ENCODE measurements at places on chromosomes 1 and 21.

DNA sequence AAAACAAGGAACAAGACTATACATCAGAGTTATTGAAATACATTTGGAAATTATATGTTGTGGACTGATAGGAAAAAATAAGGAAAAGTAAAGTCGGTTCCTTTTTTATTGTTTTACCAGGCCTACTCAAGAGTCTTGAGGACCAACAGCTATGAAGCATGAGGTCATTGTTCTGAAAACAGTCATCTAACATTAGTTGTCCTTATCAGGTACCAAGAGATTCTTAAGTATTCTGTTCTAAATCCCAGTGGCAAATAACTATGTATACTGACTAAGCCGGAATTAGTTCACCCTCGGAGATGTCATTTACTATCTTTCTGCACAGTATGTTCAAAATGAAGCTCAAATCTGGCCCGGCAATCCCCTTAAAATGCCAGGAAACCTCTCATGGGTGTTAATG lies 585 bp downstream of the ADGRL4 start:
- no peak for DNase-seq

DNA sequence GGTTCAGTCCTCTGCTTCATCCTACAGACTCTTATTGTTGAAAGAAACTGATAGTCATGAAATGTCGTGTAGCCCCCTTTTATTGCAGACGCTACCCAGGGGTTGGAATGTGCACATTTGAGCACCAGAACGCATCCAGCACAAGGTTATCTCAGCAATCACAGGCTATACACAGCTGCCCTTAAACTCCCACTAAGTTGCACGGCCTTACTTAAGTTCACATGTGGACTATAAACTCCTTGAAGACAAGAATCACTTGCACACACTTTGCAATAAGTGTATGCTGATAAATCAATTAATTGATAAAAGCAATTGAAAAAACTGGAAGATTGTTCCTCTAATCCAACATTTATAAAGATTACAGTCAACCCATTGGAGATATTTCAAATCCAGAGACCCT lies 18.9 kb downstream of the SLC30A10 start:
- no peak for DNase-seq

DNA sequence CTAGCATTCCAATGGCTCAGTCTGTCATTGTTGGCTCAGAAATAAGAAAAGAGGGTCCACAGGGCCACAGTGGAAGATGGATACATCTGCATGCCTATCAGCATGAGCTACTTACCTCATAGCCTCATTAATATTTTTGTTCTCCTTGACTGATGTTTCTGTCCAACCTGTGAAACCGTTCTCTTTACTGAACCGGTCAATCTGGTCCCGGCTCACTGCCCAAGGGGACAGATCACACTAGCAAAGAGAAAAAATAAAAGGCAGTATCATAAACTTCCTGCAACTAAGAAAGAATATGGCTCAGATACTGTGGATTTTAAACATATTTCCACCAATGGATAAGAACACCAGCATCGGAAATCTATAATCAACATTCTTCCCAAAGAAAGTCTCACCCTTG lies 4.7 kb downstream of the RAB29 start:
- no peak for DNase-seq

- DNase-seq: no peak
These were observed 14.9 kb upstream of the SLC44A5 start for GRCh38 chr1:75625795-75626194.

DNA sequence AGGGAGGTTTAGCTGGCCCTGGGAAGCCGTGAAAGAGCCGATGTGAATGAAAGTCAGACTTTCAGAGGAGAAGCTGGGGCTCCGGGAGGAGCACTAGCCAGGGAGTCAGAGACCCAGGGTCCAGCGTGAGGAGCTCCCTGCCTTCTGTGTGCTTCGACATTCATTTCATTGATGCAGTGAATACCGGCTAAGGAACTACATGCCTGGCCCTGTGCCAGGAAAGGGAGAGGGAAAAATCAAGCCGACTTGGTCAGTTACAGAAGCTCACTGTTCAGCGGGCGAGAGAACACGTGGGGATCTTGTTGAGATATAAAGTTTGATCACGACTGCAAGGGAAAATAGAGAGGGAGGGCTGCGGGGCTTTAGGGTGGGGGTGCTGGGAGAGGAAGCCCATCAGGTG lies 76.7 kb upstream of the RUNX3 start:
- DNase-seq: no peak

DNA sequence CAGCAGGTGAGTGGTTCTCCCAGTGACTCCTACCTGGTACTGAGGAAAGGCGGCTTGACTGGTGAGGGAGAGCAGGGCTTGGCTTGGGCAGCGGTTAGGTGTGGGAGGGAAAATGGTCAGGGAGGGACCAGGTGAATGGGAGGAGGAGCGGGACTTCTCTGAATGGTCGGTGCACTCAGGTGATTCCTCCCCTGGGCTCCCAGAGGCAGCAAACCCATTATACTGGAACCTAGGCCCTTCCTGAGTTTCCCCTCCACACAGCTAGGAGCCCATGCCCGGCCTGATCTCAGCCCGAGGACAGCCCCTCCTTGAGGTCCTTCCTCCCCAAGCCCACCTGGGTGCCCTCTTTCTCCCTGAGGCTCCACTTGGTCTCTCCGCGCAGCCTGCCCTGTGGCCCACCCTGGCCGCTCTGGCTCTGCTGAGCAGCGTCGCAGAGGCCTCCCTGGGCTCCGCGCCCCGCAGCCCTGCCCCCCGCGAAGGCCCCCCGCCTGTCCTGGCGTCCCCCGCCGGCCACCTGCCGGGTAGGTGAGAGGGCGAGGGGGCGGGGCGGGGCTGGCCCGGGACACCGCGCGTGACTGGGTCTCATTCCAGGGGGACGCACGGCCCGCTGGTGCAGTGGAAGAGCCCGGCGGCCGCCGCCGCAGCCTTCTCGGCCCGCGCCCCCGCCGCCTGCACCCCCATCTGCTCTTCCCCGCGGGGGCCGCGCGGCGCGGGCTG lies 2.3 kb downstream of the ARTN start:
- DNase-seq: no peak

DNA sequence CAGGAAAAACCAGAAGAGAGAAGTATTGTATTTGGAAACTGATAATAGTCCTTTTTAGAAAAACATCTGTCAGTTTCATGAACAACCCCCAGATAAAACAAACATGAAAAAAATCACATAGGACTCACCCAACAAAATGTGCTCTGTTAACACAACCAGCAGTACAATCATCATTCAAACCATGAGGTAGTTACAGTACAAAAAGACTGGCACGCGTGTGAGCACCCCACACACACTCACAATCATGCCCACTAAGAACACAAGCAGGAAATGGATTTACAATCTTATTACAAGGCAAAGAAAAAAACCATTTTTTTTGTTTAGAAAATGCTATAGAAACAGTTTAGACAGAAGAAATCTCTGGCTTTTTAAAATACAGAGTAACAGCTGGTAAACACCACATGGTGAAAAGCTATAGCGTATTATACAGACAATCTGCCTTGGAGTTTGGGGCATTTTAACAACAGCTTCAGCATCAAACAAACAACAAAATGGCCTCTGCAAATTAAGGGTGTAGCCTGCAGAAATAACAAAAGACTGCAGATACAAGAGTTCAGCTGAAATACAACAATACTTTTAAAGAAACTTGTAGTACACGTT lies 180.0 kb downstream of the CDC7 start:
- DNase-seq: no peak

GRCh38 chr1:246450611-246451251 lies 56.3 kb downstream of the SMYD3 start:
- DNase-seq: no peak

DNA sequence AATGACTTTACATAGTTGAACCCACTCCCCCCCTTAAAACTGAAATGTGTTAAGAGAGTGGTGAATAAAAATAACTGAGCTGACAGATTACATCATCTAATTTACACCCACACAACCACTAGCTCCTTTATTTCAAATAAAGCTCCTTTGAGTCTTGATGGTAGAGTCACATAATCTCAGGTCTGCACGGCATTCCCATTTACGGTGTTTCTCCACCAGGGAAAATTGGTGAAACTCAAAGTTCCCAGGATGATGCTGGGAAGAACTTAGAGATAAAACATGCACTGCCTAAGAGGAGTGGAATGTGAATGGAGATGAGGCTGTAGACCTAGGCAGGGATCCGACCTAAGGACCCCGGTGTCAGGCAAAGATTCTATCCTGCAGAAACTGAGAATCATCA lies 727.8 kb upstream of the ADAMTS5 start:
- no peak for DNase-seq

DNA sequence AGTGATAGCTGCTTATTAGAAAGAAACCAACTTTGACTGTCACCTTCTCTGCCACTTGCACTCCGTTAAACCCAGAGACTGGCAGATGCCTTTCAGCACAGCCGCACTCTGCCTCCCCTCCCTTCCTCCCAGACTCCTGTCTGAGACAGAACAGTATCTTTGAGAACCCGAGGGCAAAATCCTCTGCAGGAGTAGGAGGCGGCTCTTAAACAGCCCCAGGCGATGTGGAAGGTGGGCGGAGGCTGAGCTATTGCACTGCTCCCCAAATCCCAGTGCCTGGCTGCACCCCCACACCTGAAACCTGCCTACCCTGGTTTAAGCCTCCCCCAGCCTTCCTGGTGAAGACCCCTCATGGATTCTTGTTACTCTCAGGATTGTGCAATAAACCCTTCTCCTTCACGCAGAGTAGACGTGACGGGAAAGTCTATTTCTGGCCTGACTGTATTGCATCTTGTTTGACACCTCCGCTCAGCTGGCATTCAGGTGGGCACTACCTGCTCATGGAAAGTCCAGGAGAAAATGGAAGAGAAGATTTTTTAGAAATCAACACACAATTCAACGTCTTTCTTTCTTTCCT lies 34.4 kb upstream of the IGSF21 start:
- no peak for DNase-seq

DNA sequence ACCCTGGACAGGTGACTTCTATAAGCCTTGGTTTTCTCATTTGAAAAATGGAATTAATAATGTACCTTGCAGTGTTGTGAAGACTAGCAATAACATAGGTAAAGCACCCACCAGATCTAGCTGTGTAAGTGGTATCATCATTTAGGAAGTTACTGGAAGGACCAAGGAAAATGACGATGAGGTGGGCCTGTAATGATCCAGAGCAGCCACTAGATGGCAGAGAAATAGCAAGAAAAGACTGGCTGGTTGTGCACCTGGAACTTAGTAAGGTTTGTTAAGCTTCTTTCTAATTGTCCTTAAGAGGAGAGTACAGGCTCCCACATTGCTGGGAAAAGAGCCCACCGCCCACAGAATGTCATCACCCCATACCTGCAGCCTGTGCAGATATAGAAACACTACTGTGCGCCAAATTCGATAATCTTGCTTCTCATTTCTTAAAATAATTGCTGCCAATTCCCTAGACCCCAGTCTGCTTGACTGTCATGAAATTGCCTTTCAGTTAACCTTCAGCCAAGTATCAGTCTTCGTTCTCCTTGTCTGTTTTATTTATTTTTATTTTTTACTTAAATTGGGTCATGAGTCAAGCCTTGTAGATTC lies 37.2 kb downstream of the WNT4 start:
- DNase-seq: no peak

DNA sequence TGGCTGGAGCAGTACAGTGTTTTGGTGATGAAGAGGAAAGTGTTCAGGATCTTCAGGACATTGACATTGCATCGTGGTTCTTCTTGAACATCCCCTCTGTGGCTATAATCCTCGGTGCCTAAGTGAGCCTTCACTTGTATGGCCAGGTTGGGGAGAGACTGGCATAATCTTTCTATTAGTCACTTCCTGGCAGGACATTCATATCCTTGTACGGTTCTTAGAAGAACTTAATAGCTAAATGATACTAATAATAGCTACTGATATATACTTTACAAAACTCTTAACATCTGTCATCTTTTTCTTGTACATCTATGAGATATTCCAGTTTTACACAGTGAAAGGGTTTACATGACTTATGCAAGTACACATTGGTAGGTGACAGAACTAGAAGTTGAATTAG lies 35.8 kb downstream of the CELF3 start:
- DNase-seq: no peak

GRCh38 chr1:147748676-147749350 lies 11.6 kb downstream of the GJA5 start:
- no peak for DNase-seq

DNA sequence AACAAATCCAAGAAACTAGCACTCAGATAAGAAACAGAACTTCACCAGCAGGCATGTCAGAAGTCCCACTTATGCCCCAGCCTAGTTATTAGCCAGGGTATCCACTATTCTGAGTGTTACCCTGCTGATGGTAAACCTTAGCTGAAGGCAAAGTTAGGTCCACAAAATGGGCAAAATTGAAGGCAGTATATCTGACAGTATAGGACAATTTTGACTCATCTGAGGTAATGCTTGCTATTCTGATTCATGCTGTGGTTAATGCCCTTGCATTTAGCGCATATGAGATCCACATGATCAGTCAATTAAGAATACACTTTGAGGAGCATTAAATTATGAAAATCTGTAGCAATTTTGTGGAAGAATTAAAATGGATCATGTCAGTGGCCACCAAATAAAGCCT lies 15.1 kb downstream of the IFI44 start:
- DNase-seq: no peak

DNA sequence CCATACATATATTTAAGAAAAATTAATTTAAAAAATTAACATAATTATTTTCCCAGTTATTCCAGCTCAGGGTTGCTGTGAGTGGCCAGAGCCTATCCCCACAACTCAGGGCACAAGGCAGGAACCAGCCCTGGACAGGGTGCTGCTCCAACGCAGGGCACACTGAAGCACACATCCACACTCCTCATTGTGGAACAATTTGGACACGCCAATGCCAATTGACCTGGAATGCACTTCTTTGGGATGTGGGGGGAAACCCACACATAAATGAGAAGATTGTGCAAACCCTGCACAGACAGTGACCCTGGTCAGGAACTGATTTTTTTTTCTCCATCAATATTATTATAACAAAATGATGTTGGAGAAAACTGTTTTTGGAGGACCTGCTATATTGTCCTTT lies 23.4 kb downstream of the SAMSN1 start:
- no peak for DNase-seq

DNA sequence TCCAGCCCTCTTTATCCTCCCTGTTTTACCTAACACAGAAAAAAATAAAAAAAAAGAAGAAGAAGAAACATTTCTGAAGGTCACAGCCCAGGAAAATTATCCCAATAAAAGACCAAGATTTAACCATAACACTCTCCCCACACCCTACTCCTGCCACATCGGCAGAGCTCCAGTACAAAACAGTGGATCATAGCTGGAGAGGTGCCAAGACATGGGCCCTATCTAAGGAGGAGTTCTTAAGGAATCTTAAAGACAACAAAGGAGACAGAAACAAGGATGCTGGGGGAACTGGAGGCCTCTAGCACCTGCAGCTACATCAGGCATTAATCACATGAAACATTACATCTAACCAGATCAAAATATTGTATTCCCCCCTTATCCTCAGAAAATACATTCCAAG lies 432.8 kb downstream of the MATN1 start:
- no peak for DNase-seq
